Fibroblast of upper back skin (primary cell): ENCODE measurements at places on chromosomes 2 and 18.

DNA sequence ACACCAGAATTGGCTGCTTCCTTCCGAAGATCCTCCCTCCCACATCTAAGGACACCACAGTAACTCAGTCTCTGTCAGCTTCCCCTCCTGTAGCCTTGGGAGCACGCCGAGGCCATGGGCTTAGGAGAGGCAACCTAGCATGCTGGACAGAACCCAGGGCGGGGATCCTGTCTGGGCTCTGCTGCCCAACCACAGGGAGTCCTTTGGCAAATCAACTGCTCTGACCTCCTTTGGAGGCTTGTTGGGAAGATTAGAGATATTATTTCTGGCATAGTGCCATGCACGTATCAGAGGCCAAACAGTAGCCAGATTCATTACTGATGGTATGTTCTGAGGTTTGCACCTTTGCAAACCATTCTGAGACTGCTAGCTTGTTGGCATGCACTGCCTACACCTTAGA lies 262.7 kb upstream of the EPAS1 start:
- DNase-seq = peak; percentile 30

DNA sequence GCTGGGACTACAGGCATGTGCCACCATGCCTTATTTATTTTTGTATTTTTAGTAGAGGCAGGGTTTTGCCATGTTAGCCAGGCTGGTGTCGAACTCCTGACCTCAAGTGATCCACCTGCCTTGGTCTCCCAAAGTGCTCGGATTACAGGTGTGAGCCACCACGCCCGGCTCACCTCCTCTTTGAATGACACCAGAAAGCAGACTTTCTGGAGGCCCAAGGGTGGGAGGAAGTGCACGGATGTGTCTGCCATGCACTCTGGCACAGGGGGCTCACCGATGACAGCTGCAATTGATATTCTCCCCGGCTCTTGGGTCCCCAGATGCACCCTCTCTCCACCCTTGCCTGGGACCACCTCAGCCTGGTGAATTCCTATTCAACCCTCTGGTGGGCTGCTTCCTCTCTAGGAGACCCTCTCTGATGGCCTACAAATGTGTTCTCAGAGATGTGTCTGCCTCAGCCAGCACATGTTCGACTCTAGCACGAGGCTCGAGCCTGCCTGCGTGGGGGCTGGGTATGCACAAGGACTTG lies 87.3 kb downstream of the SEPTIN10 start:
- DNase-seq = no peak

DNA sequence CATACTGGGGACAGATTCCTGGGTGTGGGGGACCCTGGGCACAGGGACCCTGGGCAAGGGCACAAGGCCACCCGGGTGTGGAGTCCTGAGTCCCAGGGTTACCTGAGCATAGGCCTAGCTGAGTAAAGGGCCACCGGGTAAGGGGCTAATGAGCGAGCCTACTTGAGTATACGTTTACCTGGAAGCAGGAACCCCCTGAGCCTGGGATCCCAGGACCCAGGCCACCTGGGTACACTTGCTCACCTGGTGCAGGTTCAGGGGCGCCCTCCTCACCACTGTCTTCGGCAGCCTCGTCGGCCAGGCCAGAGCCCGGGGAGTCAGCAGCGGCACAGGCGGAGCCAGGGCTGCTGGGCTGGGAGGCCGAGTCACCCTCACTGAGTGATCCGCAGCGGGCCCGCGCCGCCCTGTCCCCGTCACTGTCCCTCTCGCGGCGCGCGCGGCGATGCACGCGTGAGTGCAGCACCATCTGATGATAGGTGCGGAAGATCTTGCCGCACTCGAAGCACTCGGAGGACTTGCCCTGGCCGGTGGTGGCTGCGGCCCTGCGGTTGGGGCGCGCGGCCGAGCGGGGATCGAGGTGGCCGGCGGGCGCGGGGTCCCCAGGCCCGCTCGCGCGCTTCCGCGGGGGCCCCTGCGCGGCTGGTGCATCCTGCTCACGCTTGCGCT lies 53.9 kb downstream of the ZNF516 start:
- no peak for DNase-seq

GRCh38 chr2:127188797-127189196 lies 31.3 kb downstream of the CYP27C1 start:
- no peak for DNase-seq

DNA sequence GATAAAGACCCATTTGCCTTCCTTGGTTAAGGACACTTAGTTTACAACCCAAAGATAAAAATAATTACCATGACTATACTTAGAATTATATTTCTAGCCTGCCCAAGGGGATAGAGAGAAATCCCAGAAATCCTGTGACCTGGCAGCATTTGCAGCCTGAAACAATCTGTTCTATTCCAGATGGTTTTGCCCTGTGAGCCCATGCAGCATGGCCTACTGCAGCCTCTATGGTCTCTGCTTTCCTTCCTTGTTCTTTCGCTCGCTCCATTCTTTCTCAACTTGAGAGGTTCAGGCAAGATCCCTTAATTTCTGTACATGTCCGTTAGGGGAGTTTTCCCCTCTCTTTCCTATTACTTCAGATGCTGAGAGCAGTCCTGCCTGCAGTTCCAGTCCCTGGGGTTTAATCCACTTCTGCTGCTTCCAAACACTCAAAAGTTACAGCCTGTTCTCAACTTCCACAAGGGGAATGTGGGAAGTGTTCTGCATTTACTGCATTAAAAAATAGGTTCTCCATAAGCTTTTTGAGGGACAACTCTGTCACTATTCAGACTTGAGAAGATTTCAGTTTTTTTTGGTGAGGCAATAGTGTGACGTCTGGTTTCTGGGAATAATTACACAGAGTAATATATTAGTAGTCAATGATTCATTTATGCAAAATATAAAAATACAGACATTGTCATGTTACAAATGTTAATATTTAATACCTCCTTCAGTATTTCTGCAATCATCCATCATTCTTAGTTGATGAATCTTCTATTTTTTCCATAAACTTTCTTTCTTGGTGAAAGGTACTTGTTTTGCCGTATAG lies 80.3 kb downstream of the CDCA7 start:
- no peak for DNase-seq
